Midbrain (tissue), 1 donor: ENCODE measurements at places on chromosomes 13 and 19.

GRCh38 chr19:56177564-56178243, 1.9 kb downstream of the GALP start:
- no peak for DNase-seq

GRCh38 chr19:49361438-49362047, 673 bp downstream of the TEAD2 start:
- DNase-seq, result no peak

GRCh38 chr19:6392221-6393073, 517 bp downstream of the GTF2F1 start:
- DNase-seq, result no peak

DNA sequence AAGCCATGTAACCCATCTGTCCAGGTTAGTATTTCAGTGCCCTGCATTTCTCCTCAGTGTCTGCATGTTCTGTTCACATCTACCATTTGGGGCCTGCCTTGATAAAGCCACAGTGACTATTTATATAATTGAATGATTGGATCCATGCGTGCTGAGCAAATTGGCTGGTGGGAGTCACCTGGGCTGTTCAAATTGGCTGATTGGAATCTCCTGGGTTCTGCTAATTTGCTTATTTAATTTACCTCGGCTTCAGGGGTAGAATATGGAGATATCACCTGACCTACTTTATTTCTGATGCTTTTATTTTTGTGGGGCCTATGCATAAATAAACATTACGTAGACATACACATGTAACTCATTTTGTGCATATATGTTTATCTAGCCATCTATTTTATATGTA, 167.7 kb downstream of the ZNF486 start:
- DNase-seq, result no peak

- DNase-seq, result no peak
Observed at GRCh38 chr13:34001389-34001788, 183.4 kb downstream of the RFC3 start.
